ENCODE measurements at places on chromosomes 16 and 17.

- DNase-seq, result no peak
Measured at GRCh38 chr17:81712468-81713003, 452 bp downstream of the SLC25A10 start.

DNA sequence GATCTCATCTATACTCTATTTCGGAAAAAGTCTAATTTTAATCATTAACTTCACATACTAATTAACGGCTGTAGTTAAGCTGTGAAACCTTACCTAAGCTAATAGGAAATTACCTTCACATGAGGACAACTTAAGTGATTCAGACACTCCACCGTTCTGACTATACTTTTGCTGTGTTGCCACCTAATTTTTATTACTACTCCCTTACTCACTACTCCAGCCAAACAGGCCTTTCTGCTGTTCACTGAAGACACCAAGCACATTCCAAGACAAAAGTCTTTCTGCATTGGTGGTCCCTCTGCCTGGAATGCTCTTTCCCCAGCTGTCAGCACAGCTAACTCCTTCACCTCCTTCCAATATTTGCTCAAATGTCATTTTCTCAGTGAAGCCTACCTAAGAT lies 1.3 kb downstream of the CMTR2 start:
- no peak for DNase-seq

GRCh38 chr16:57382535-57383275 lies 10.4 kb downstream of the CX3CL1 start:
- no peak for DNase-seq

GRCh38 chr17:38735161-38735997 lies 5.2 kb downstream of the CISD3 start:
- peak; percentile 66 for DNase-seq

DNA sequence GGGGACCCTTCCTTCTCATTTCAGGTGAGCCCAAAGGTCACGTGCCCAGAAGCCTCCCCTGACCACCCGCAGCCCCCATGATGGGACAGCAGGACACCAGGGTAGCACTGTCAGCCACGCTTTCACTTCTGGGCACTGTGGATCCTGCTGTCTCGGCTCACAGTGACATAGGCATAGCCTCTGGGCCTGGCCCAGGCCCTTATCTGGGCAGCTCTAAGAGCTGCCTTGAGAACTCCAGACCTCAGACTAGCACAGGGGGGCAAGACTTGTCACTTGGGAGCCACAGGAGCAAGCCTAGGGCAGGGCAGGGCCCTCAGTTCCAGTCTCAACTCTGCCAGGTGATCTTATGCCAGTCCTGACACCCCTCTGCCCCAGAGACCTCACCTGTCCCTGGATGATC lies 4.7 kb downstream of the NATD1 start:
- no peak for DNase-seq

GRCh38 chr16:1647856-1648255 lies 30.2 kb upstream of the JPT2 start:
- no peak for DNase-seq

- no peak for DNase-seq
Measured at GRCh38 chr16:67474551-67475455, 6.2 kb downstream of the ATP6V0D1 start.

GRCh38 chr17:21031756-21032396 lies 10.9 kb downstream of the USP22 start:
- no peak for DNase-seq

GRCh38 chr16:88536971-88537751 lies 33.0 kb upstream of the ZC3H18 start:
- no peak for DNase-seq

GRCh38 chr17:1003633-1003971 lies 6.7 kb downstream of the TIMM22 start:
- no peak for DNase-seq

GRCh38 chr16:67030221-67030962 lies 1.4 kb downstream of the CBFB start:
- no peak for DNase-seq

DNA sequence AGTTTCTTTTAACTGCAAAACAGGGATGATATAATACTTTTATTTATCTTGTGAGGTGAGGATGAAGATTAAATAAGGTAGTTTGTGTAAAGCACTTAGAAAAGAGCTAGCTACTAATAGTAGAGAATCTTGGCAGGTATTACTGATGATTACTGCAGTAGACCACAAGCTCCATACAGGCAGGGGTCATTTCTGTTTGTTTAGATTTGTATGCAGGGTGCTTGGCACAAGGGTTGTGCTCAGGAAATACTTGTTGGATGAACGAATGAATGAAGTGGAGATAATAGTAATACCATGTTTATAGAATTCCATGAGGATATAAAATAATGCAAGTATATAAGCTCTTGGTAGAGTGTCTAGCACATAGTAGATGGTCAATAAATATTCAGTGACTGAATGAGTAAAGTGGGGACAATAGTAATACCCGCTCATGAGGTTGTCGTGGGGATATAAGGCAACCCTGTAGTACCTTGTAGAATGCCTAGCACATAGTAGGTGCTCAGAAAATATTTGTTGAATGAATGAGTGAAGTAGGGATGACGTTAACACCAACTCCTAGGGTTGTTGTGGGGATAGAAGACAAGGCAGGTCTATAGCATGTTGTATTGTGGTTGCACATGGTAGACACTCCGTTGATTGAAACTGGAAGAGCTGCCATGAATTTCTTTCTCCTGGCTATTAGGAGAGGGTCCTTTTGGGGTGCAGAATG lies 83.0 kb downstream of the ABCC1 start:
- DNase-seq, result no peak

- DNase-seq, result no peak
Measured at GRCh38 chr16:86077243-86077940, 178.4 kb downstream of the IRF8 start.

GRCh38 chr17:4724650-4725049 lies 6.6 kb upstream of the MED11 start:
- no peak for DNase-seq

DNA sequence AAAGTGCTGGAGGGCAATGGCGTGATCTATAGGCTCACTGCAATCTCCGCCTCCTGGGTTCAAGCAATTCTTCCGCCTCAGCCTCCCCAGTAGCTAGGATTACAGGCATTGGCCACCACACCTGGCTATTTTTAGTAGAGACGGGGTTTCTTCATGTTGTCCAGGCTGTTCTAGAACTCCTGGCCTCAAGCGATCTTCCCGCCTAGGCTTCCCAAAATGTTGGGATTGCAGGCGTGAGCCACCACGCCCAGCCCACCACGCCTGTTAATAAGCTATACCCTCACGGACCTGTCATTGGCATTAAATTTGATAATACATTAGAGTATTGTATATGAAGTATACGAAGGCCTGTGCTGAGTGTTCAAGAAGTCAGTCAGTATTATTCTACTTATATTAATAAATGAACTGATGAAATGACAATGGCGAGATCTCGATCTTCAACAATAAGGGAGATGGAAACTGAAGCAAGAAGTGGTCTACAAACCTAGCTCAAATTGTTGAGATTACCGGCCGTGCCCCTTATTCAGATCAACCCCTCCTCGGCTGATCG lies 818 bp upstream of the BCAS3 start:
- DNase-seq, result no peak

- DNase-seq, result no peak
Measured at GRCh38 chr16:85698935-85699558, 10.3 kb upstream of the GINS2 start.

- no peak for DNase-seq
Measured at GRCh38 chr17:50834429-50835300, 721 bp upstream of the WFIKKN2 start.

GRCh38 chr17:79923974-79924638 lies 84.9 kb upstream of the CBX4 start:
- DNase-seq, result no peak

DNA sequence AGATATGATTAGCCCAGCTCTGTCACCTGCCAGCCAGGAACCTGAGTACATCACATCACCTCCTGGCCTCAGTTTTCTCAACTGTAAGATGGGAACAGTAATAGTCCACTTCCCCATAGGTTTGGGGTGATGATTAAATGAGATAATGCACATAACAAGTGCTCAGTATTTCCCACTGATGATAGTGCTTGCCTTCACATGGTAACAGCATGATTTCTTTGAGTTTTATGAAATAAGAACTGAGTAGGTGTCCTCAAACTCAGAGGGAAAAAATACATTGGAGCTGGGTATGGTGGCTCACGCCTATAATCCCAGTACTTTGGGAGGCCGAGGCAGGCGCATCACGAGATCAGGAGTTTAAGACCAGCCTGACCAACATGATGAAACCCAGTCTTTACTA lies 30.1 kb upstream of the SNN start:
- DNase-seq, result no peak

- DNase-seq, result no peak
Measured at GRCh38 chr17:6420173-6420641, 14.7 kb downstream of the AIPL1 start.

- no peak for DNase-seq
Measured at GRCh38 chr17:29714146-29714545, 91.4 kb upstream of the CORO6 start.

GRCh38 chr16:4053301-4053845 lies 62.9 kb downstream of the ADCY9 start:
- no peak for DNase-seq

- DNase-seq, result no peak
Measured at GRCh38 chr17:36808180-36808661, 129.1 kb upstream of the LHX1 start.

DNA sequence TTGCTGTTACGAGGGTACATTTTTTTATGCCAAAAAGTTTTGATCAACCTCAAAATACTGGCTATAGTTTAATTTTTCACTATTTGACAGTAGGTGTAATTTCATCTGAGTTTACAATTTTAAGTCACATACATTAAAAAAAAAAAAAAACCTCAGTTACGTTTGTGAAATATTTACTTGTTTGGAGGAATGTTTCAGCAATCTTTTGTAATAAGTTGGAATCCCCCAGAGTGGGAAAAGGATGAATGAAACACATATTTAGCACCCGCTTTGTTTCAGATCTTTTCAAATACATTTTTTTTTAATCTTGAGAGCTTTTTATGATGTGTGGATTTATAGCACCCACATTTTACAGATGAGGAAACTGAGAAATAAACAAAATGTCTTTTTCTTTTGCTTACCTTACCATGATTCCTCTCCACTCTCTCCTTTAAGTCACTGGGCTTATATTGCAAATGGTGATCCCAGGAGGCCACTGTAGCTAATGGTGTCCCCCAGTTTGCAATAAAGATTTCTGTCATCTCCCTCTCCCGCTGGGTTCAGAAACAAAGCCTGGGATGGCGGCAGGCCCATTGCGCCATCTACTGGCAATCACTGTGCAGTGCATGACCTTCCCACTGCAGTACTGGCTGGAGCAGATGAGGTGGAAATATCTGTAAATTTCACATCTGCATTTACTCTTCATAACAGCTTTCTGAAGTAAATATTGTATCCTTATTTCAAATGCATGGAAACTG lies 27.7 kb downstream of the TBC1D3B start:
- no peak for DNase-seq

- DNase-seq, result no peak
Measured at GRCh38 chr17:74637926-74638325, 14.4 kb upstream of the CD300E start.

DNA sequence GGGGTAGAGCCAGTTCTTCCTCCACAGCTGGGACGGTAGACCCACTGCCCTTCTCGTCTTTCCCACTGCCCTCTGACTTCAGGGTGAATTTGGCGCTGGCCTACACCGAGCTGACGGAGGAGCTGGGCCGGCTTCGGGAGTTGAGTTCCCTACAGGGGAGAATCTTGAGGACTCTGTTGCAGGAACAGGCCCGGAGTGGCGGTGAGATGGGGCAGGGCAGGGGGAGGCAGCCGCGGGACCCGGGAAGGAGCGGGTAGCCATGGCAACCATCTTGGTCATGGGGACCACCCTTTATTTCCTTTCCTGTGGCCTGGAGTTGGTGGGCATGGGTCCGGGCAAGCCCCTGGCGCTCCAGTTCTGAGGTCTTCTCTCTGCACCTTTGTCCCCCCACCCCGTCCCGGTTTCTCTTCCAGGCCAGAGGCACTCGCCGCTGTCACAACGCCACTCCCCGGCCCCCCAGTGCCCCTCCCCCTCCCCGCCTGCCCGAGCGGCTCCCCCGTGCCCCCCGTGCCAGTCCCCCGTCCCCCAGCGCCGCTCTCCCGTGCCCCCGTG lies 14.4 kb downstream of the TBKBP1 start:
- no peak for DNase-seq

- no peak for DNase-seq
Measured at GRCh38 chr16:84068041-84068440, 25.4 kb upstream of the SLC38A8 start.

GRCh38 chr17:76996741-76997694 lies 128.8 kb downstream of the MGAT5B start:
- DNase-seq, result no peak
